ENCODE measurements at places on chromosomes 2 and 18.

DNA sequence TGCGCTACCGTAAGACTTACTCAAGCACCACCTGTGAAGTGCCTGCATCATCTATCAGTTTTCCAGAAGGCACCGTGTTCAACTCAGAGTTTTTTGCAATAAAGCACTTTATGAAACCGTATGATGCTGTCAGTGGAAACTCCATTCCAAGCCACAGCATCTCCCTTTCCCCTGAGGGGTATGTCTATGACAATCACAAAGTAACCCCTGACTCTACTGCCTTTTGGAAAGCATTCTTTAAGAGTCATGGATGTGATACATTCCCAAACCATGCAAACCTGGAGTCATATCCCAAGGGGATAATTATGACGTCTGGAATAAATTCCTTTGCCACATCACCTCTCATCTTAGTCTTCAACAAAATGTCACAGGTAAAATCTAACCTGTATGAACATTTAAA, 39.2 kb downstream of the UNC50 start:
- DNase-seq, result no peak

- no peak for DNase-seq
Observed at GRCh38 chr2:211258646-211259335, 702.4 kb downstream of the CPS1 start.

- DNase-seq, result no peak
Observed at GRCh38 chr2:143833015-143833660, 686.8 kb downstream of the ZEB2 start.

DNA sequence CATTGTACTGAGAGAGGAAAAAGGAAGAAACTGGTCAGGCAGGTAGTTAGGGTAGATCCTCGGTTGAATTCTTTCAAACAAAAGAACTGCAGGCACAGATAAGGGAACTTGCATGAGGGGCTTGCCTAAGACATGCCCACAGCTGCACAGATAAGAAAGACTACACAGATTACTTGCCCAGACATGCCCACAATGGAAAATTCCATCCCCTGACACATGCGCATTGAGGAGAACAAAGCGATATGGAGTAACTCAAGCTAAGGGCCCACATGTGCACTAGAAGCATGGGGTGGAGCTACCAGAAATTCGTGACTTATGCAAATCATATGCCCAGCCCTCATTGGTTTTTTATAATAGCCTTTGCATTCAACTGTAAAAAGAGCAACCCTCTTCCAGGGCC, 181.3 kb upstream of the ZNF521 start:
- DNase-seq, result no peak

- DNase-seq, result no peak
Observed at GRCh38 chr2:118387509-118387908, 299.2 kb downstream of the INSIG2 start.
